ENCODE measurements at places on chromosomes 7 and 10.

GRCh38 chr10:125782616-125783015 is 7.0 kb upstream of the MMP21 start:
- peak; percentile 18 for DNase-seq

GRCh38 chr10:66837335-66837734 is 88.5 kb upstream of the LRRTM3 start:
- DNase-seq = no peak

DNA sequence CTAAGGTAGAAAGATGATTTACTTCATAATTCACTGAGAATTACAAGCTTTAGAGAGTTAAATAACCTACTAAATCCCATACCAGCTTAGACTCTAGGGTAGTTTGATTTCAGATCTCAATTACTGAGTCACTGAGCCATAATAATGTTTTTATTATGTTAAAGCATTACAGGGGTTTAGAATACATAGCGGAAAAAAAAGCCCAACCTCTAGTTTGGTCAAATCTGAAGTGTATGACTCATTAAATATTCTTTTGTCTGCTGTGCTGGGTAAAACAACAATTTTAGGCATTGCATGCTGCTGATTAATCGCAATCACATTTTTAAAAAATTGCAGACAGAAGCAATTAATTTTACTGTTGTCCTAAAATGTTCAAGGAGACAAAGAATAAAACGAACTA is 48.5 kb downstream of the MALRD1 start:
- DNase-seq = no peak

- DNase-seq = peak; percentile 64
Measured at GRCh38 chr10:72353028-72353964, 1.4 kb downstream of the DNAJB12 start.

DNA sequence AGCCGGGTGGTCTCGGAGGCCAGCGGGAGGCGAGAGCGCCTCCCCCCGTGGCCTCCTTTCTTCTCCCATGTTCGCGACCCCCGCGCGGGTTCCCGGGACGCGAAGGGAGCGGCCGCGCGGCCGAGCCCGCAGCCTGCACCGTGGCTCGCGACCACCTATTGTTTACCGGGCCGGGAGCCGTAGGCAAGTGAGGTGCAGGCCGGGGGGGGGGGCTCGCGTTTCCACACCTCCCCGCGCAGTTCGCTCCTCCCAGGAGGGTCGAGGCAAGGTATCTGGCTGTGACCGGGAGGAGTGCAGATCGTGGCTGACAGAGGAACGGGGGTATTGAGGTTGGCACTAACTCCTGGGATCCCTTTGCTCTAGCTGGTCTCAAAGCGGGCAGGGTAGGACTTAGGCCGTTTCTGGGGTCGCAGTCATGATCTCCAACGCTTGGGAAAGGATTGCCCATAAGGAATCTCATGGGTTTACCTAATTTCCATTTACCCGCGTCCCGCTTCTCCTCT is 734 bp downstream of the PTPN12 start:
- peak; percentile 50 for DNase-seq

GRCh38 chr10:45452743-45453452 is 78.9 kb downstream of the ALOX5 start:
- no peak for DNase-seq

GRCh38 chr10:132156382-132156781 is 30.4 kb upstream of the DPYSL4 start:
- no peak for DNase-seq

DNA sequence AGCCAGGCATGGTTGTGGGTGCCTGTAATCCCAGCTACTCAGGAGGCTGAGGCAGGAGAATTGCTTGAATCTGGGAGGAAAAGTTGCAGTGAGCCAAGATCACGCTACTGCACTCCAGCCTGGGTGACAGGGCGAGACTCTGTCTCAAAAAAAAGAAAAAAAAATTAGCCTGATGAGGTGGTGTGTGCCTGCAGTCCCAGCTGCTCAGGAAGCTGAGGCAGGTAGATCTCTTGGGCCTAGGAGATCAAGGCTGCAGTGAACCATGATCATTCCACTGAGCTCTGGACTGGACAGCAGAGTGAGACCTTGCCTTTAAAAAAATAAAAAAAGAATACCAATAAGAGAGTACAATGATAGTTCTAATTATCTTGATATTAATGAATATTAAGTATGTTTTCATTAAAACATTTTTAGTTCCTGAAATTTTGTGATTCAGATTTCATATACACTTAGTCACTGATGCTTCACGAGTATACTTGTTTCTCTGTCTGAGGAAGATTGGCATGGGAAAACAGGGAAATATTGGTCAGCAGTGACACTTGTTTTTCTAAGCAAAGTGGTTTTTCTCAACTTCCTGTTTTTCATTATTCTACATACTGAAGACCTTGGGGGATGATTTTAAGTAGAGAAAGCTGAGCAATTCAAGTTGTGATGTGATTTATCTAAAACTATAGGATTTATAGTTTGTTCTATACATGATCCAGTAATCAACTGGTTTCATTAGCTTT is 76.8 kb downstream of the ADK start:
- peak; percentile 80 for DNase-seq

GRCh38 chr7:134533288-134533771 is 6.0 kb downstream of the AKR1B10 start:
- peak; percentile 52 for DNase-seq

GRCh38 chr7:79504607-79505389 is 51.3 kb upstream of the MAGI2 start:
- DNase-seq = no peak

DNA sequence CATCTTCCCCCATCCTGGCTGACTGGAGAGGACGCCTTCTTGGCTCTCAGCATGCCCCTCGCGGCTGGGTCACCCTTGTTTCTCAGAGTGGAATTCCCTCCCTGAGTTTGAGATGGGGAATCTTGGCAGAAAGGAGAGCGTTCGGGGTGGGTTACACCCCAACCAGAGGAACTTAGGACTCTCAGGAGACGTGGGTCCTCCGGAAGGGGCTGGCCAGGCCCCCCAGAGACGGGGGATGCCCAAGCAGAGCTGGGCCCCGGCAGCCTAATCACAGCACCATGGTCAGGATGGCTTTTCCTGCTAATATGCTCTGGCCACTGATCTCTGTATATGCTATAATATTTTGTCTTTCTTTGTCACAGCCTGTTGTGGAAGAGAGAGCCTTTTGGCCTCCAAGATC is 214.3 kb downstream of the WDR37 start:
- DNase-seq = no peak

DNA sequence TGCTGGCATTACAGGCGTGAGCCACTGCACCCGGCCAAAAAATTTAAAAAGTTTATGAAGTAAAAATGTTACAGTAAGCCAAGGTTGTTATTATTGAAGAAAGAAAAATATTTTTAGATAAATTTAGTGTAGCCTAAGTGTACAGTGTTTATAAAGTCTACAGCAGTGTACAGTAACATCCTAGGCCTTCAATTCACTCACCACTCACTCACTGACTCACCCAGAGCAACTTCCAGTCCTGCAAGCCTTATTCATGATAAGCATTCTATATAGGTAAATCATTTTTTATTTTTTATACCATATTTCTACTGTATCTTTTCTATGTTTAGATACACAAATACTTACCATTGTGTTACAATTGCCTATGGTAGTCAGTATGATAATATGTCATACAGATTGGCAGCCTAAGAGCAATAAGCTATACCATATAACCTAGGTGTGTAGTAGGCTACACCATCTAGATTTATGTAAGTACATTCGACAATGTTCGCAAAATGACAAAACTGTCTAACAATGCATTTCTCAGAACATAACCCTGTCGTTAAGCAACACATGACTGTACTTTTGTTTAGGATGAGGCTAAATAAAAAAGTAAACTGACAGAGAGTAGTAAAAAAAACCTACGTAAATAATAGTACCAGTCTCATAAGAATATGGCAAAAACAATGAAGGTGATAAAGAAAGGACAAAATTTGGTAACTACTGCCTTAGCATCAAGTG is 77.8 kb upstream of the FAM133B start:
- DNase-seq = peak; percentile 78

DNA sequence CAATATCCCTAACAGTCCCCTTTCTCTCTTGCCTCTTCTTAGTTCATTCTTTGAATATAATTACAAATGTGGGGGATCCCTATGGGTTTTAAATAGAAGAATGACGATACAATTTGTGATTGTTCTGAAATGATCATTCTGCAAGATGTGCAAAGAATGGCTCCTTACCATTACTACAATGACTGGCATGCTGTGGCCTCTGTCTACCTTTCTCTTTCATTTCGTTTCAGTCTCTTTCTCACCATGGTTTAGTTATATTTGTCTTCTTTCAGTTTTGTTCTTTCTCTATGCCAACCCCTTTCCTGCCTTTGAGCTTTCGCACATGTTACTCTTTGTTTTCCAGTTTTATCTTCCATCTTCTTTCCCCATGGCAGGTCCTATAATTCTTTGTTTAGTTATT is 176.5 kb downstream of the SUGCT start:
- DNase-seq = no peak

- DNase-seq = no peak
Measured at GRCh38 chr10:5618042-5618441, 48.4 kb downstream of the ASB13 start.

- DNase-seq = no peak
Measured at GRCh38 chr7:91140982-91141381, 123.3 kb upstream of the FZD1 start.

DNA sequence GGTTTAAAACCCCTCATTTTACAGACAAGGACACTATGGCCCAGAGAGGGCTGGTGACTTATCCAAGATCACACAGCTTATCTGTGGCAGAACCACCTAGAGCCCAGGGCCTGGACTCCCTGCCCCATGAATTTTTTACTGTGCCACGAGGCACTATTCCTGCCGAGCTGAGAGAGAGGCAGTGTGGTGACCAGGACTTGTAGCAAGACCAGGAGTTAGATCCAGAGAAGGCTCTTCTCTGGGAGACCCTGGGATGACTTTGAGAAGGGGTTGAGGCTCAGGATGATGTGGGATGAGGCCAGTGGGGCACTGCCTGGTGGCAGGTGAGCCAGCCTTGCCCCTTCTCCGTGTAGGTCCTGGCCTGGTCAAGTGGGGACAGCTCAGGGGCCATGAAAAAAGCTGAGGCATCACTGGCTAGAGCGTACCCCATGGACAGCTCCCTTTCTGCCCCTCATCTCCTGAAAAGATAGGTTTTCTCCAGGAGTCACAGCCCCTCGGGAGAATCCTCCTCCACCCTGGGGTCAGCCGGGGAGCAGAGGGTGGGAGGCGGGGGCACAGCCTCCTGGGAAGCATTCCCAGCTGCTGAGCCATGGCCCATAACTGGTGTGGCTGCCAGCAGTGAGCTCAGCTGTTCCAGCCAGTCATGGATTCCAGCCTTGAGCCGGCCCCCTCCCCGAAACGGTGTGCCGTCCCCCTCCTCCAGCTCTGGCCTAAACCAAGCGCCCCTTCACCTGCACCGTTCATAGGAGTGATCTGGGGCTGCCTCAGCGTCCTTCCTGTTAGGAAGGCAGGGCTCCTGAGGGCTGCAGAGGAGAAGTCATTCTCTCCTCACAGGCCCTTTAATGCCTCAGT is 5.8 kb downstream of the FLNC start:
- DNase-seq = no peak

DNA sequence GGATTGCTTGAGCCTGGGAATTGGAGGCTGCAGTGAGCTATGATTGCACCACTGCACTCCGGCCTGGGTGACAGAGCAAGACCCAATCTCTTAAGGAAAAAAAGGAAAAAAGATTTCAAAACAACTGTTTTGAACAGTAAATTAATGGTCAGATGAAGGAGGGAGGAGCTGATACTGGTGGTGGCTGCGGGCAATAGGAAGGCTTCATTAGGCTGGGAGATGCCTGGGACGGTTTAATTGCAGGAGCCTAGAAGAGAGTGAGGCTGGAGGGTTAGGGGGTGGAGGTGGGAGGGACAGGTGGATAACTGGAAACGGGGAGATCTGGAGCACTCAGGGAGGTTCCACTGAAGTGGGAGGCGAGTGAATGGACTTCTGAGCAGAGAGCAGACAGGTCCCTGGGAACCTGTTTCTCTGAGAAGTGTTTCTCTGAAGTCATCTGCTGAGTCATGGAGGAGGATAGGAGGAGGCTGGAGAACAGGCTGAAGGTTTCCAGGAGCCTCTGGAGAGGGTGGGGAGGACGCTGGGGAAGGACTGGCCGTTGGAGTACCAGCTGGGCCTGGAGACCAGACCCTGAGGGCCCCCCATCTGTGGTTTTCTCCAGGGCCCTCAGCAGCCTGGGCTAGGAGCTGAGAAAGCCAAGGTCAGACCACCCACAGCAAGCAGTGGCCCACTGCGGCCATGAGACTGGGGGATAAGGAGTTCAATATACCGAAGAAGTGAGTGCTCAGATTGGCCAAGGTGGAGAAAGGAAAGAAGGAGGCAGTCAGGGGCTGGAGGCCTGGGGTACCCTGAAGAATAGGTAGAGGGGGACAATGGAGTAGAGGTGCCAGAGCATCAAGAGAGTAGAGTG is 14.4 kb upstream of the YWHAG start:
- peak; percentile 70 for DNase-seq

- no peak for DNase-seq
Measured at GRCh38 chr10:69503896-69504265, 52.6 kb downstream of the TSPAN15 start.

DNA sequence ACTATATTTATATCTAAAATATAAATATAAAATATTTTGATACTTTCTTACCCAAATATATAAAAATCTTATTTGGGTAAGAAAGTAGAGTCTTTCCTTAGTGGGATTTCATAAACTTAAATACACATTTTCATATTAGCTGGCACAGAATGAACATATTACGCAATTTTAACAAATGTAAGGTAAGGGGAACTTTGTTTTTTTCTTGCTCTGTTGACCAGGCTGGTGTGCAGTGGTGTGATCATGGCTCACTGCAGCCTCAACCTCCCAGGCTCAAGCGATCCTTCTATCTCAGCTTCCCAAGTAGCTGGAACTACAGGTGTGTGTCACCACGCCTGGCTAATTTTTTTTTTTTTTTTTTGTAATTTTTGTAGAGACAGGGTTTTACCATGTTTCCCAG is 18.3 kb downstream of the CYP26A1 start:
- no peak for DNase-seq

GRCh38 chr10:33337326-33337957 is 3.0 kb upstream of the NRP1 start:
- DNase-seq = peak; percentile 68

DNA sequence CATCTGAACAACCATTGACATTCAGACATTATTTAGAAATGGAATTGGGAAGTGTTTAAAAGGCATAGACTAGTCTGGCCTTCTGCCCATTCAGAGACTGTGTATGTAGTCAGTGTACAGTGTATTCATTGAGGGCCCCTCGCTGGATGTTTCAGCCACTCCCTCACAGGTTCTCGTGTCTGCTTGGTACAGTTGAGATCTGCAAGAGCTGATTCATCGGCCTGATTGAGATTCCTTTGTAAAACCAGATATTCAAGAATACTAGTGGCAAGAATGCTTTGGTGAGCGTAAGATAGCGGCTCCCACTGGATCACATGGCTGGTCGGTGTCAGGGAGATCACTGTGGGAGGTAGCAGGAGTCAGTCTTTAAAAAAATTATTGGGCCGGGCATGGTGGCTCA is 119.5 kb downstream of the TCF7L2 start:
- DNase-seq = no peak
